Activated naive CD4-positive, alpha-beta T cell (primary cell): ENCODE measurements at places on chromosomes 12 and 14.

DNA sequence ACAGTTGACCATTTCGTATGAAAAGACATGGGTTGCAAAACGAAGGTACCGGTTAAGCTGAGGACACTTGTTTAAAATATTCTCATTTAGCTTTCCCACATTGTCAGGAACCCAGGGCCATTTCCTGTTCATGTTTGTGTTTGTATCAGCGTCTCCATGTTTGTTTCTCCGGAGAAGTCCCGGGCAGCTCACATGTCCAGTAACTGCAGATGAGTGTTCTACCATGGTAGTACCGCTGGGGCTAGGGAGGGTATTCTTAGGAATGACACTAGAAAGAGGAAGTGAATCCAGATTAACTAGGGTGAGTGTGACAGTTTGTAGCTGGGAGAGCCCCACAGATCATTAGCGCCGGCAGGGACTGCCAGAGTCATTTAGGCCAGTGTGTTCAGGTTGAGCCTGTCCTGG, 50.0 kb upstream of the EVL start:
- no peak for DNase-seq

GRCh38 chr14:91298576-91298975, 54.1 kb upstream of the GPR68 start:
- no peak for DNase-seq

GRCh38 chr14:25406818-25407217, 356.9 kb upstream of the STXBP6 start:
- no peak for DNase-seq

- no peak for DNase-seq
Measured at GRCh38 chr14:80395031-80395430, 183.7 kb upstream of the DIO2 start.

DNA sequence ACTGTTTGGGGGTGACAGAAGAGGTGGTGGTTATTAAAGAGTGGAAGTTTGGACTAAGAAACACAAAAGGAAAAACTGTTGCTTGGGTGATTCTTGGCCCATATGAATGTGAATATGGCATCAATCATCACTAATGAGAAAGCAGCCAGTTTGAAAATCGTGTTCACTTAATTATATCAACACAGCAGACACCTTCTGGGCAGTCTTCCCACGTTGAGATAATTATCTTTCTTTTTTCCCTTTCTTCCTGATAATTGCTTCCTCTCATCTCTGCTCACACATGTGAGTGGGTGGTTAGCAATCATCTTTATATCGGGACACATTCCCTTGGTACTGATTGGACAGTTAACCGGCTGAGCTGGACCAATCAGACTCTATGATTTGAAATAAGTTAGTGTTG, 539.7 kb downstream of the AACS start:
- no peak for DNase-seq

GRCh38 chr12:38934686-38935085, 29.3 kb upstream of the CPNE8 start:
- DNase-seq, result no peak

DNA sequence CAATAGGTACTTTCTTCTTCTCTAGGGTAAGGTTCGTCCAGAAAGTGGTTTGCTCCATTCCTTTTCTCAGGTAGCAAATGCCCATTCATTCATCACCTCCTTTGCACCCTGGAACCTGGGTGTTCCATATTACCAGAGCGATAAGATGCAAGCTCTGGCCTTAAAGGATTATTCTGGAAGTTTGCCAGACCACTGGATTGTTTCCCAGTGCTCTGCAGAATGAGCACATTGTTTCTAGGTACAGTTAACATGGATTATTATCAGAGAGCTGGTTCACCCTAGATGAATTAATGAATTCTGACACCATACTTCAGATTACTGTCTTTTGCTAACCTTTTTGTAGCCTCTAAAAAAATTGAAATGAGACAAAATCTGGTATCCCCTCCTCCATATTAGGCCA, 170.9 kb upstream of the BMP4 start:
- no peak for DNase-seq

DNA sequence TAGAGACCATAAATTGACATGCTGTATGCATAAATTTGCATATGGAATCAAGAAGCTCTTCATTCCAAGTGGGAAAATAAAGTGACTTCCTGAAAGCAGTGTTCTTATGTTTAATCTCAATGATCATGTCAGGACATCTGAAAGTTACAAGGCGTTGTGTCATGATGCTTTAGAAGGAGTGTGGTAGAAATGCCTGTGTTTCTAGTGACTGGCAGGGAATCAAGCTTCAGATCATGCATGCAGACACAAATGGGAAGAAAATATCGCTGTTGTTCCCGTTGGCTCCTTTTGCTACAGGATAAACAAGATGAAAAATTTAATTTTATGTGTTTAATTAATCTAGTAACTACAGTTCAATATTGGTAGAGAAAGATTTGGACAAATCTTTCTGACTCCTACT, 298.1 kb upstream of the SYT1 start:
- DNase-seq, result no peak

DNA sequence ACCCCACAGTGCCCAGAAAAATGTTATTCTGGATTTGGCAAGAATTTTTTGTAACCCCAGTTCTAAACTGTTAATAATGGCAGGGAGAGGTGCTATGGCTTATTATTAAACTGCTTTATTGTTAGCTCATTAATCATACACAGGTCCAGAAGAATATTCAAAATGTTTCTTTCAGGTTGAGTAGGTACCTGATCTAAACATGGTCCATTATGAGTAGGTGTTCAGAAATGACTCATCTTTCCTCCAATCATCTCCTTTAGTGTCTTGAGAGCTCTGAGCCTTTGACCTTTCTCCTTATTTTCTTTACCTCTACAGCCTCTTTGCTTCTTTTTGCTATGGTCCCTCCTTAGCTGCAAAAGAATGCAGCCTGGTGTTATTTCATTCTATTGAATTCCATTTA, 211.0 kb upstream of the GARIN6 start:
- DNase-seq, result no peak

- no peak for DNase-seq
Measured at GRCh38 chr12:91819132-91819447, 326.6 kb downstream of the BTG1 start.
